Ovary (tissue), 10 donors: ENCODE measurements at places on chromosomes 4 and X.
A peak's percentile ranks its signal among the peaks of the same experiment; 100 is the strongest.

DNA sequence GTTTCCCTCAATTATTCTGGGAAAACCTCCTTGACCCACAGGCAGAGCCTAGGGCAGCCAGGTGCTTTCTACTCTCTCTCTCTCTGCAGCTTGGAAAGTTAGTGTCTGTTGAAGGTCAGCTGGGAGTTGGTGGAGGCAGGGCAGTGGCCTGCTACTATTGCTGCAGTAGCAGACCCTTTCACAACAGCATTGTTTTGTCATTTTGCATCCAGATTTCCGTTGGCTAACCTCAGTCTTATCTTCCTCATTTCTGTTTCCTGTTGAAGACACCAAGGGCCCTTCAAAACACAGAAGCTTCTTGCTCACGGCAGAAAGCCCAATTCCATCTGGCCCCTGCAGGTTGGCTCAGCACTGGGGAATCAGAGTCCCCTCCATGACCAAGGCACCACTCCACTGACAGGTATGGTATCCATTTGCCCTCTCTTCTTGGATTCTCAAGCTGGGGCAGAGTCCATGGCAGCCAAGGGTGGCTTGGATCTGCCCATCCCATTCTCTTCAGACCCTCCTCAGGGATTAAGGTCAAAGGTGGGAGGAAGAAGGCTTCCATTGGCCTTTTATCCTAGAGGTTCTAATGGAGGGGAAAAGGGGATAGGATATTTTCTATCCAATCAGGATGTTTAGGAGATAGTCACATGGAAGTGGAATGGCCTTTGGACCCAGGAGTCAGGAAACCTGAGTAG is 24.6 kb downstream of the VSIG4 start:
- DNase-seq = no peak

DNA sequence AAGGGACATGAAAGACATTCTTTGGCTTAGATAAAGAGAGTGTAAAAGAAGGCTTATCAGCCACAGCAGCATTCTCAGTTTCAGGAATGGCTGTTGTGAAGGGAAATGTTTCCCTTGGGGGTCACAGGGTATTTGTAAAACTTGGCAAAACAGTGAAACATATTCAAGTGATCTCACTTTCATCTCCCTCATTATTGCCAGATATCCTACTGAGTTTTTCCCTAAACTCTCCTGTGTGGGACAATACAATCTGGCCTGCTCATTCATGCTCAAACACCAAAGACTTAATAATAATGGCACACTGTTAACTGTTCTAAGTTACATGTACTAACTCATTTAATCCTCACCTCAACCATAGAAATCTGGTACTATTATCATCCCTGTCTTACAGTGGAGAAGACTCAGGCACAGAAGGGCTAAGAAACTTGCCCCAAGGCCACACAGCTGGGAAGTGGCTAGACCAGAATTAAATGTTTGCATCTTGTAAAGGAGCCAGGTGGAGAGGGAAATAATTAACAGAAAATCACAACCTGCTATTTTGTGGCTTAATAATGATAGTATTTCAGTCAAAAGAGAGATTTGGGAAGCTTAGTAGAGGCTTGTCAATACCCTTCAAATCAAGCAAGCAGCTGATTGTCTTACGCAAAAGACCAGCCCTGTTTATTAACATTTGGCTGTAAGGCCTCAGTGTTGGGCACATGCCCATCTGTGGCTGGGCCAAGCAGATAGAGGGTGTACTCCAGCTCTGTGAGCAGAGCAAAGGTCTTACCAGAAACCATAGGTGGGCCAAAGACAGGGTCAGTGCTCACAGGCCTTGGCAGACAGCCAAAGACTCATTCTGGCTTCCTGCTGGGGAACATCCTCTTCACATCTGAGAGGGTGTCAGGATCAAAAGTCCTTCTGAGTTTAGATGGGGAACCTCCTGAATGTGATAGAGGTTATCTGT is 17.3 kb downstream of the SMPX start:
- peak; percentile 23 for DNase-seq

DNA sequence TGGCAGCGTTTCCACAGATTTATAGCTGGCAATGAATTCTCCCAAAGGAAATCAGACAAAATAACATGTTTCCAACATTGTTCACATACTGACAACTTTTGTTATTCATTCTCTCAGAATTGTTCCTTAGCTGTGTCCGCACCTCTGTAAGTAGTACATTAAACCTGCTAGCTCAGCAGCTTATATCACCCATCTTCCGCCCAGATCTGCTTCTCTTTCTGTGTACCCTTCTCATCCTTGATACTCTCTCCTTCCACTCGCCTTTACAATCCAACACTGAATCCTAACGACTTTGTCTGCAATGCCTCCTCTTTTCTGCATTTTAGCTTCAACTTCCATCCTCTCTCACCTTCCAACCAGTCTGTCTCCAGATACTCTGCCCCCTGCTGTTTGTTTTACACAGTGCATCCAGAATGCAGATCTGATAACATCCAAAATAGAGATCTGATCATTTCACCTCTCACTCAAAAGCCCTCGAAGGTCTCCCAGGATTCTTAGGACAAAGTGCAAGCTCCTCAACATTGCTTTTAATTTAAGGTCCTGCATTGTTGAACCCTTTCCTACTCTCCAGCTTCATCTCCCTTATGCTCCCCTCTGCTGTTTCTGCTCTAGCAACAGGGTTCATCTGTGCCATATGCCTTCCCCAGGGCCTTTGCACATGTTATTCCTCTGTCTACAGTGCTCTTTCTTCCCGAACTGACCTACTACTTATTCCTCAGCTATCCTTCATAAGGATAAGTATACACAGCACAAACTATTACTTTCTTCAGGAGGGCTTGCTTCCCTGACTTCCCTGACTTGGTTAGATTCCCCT is 67.3 kb upstream of the VBP1 start:
- no peak for DNase-seq

- no peak for DNase-seq
Measured at GRCh38 chrX:109974906-109975655, 27.8 kb upstream of the TMEM164 start.

GRCh38 chr4:8188085-8188484 is 11.0 kb upstream of the SH3TC1 start:
- no peak for DNase-seq

- no peak for DNase-seq
Measured at GRCh38 chrX:35696760-35697234, 101.3 kb upstream of the MAGEB16 start.

DNA sequence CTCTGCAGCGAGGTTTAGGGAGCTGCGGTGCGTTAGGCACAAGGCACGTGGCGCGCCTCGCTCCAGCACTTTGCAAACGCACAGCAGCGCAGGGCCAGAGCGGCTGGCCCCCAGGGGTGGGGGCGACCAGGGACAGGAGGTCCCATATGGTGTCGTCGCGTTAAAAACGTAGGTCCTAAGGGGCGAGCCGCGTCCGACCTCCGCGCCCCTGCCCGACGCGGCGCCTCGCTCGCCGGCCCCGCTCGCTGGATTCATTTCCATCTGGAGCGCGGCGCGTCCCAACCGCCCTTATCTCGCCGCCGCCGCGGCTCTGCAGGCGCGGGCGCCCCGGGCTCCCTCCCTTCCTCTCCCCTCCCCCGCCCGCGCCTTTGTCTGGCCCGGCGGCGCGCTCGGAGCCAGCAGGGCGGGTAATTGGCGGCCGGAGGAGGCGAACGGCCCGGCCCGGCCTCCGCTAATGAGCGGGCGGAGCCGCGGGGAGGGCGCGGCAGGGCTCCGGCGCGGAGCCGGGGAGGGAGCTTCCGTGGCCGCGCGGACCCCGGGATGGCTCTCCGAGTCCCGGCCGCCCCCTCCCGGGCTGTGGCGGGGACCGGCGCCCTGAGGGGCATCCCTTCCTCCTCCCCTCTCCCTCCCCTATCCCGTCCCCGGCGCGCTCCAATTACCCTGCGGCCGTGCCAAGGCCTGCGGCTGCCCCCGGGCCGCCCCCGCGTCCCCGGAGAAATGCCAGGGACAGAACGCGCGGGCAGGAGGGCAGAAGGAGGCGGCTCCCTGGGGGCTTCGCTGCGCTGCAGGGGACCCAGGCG is 409.0 kb downstream of the BCOR start:
- peak; percentile 82 for DNase-seq

DNA sequence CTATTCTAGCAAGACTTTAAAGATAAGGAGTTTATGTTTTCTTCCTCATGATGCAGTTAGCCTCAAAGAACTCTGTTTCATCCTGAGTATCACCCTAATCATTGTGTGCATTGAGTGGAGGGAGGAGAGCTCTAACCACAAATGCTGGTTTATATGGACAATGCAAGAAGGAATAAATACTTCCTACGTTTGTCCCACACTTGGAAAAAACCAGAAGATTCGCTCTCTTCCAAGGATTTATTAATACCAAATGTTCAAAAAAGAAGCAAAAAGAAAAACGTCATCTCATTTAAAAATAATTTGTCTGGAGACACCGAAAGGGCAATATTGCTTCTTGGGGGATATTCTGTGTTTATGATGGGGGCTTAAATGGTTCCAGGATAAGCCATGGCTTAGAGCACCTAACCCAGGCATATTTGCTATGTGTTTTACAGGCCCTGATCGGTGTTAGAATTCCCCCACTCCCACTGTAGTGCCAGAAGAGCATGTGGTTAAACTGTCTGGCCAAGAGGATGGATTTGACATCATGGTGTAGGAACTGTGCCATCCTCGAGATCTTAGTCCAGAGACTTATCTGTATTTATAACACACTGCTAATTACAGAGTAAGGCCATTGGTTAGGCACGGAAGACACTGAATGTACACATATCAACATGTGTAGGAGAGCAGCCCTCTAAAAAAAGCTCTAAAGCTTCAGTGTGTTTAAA is 227.2 kb downstream of the ANK2 start:
- DNase-seq = no peak

- DNase-seq = no peak
Measured at GRCh38 chr4:165709973-165710526, 163.0 kb upstream of the TLL1 start.

GRCh38 chr4:119647558-119647957 is 19.0 kb upstream of the PDE5A start:
- no peak for DNase-seq

DNA sequence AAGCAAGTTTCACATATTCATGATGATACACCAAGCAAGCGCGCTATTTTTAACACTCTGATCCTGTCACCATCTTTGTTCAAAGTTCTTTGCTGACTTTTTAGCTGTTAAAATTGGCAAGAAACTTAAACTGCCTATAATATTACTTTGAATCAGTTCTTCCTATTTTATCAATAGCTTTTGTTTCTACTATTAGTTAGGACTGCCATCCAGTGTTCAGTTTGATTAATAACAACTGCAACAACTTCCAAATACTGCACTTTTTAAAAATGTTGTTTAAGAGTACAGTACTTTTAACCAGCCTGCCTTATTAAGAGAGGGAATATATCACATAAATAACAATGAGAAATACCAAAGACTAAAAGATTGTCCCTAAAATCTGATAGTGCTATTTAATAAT is 614.3 kb downstream of the FAM133A start:
- DNase-seq = no peak

GRCh38 chr4:106898621-106899230 is 137.4 kb downstream of the DKK2 start:
- peak; percentile 53 for DNase-seq

GRCh38 chr4:11470438-11471045 is 41.8 kb upstream of the HS3ST1 start:
- no peak for DNase-seq

GRCh38 chr4:125975861-125976397 is 661.2 kb downstream of the FAT4 start:
- no peak for DNase-seq

GRCh38 chrX:111375747-111376146 is 36.2 kb downstream of the DCX start:
- DNase-seq = no peak

- no peak for DNase-seq
Measured at GRCh38 chr4:149031399-149031798, 589.2 kb upstream of the NR3C2 start.
